ENCODE measurements at places on chromosomes 11 and 22.
A peak's percentile ranks its signal among the peaks of the same experiment; 100 is the strongest.

DNA sequence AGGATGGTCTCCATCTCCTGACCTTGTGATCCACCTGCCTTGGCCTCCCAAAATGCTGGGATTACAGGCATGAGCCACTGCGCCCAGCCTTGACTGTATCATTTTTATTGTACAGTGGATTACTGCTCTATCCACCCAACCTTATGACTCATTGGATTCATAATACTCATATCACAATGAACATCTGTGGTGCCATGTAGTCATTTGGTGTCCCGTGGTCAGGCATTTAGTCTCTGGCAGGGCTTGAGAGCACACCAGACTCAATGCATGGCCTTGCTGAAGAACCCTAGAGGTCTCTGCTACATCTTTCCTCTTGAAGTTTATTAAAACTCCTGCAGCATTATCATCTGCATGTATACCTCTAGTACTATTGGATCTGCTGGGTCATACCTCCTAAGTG, 98.0 kb upstream of the LDLRAD3 start:
- DNase-seq: no peak

GRCh38 chr11:93577286-93577685, 34.1 kb upstream of the SMCO4 start:
- DNase-seq: no peak

- DNase-seq: no peak
Measured at GRCh38 chr11:121063728-121064127, 37.3 kb upstream of the TECTA start.

DNA sequence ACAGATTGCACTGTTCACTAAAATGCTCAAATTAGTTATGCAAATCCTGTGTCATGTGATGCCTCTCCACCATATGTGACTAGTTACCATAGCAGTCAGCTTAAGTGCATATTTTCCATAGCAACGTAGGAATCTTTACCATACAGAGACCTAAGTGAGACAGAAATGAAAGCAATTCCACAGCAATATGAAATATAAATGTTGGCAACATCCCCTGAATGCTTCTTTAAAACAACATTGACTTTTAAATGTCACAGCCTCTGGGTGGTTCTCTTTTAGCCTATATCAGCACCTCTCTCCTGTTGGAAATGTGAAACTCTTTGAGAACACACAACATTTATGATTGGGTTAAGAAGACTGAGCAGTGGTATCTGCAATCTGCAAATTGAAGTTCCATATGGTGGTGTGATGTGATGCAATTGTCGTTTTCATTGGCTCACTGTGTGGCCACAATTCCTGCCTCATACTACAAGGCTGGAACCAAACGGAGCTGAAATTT, 814.6 kb downstream of the DLG2 start:
- DNase-seq: peak; percentile 54

GRCh38 chr22:20565079-20565734, 57.8 kb downstream of the MED15 start:
- no peak for DNase-seq
